Stimulated activated CD4-positive, alpha-beta T cell treated with anti-CD3 and anti-CD28 coated beads, Interleukin-1b, Interleukin-23, amount 100 ng/mL, for 1 hour (primary cell): ENCODE measurements at places on chromosomes 7 and 10.

GRCh38 chr10:110372656-110373055, 67.9 kb upstream of the SMNDC1 start:
- no peak for DNase-seq

DNA sequence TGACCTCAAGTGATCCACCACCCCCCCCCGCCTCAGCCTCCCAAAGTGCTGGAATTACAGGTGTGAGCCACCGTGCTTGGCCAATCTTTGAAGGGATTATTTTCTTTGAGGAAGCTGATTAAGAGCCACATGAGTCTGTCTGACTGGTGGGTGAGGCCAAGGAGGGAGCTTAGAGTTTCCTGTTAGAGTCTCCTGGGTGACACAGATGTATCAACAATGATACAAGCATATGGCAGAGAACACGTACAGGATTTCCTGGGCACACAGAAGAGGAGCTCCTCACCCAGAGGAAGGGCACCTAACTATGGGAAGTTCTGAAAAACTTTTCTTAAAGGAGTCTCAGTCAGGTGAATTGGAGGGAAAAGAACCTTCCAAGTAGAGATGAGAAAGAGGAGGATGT, 69.4 kb downstream of the GOLGA7B start:
- no peak for DNase-seq

DNA sequence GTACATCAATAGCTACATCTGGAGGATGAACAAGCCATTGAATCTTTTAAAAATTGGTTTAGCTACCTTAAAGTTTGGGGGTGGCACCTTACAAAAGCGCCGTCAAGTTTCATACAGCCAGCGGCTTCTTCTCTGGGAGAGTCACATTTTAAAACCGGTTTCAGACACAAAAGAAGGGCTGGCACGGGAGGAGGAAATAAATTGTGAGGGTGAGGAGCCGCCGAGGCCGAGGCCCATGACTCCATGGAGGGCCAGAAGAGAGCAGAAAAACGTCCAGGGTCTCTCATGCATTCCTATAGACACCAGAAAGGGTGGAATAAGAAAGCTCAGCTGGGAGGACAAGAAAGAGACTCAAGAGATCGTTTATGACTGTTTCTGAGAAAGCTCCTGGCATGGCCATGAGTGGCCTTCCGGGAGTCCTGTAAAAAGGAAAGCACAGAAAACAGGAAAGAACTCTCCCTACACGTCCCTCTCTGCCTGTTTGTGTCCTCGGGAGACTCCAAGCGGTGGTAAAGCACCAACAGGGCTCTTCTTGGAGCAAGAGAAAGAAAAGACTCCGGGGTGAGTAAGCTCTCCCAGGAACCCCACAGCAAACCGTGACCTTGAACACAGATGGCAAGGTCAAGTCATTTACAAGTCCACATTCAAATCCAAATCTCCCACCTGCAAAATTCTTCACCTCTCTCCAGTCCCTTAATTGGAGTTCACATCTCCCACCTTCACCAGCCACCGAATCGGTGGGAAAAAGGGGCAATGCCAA, 1.8 kb downstream of the FRAT2 start:
- DNase-seq: no peak

GRCh38 chr7:158957921-158958491, 101.6 kb downstream of the DYNC2I1 start:
- no peak for DNase-seq

- DNase-seq: no peak
These were observed 128.0 kb downstream of the KCND2 start for GRCh38 chr7:120400806-120401455.

GRCh38 chr7:50699143-50699542, 83.6 kb downstream of the GRB10 start:
- no peak for DNase-seq

- DNase-seq: no peak
These were observed 52.0 kb downstream of the PTEN start for GRCh38 chr10:87915406-87915805.

- DNase-seq: no peak
These were observed 102.7 kb downstream of the ZWINT start for GRCh38 chr10:56258378-56258777.

GRCh38 chr7:149544028-149544427, 46.4 kb upstream of the ZNF746 start:
- no peak for DNase-seq

DNA sequence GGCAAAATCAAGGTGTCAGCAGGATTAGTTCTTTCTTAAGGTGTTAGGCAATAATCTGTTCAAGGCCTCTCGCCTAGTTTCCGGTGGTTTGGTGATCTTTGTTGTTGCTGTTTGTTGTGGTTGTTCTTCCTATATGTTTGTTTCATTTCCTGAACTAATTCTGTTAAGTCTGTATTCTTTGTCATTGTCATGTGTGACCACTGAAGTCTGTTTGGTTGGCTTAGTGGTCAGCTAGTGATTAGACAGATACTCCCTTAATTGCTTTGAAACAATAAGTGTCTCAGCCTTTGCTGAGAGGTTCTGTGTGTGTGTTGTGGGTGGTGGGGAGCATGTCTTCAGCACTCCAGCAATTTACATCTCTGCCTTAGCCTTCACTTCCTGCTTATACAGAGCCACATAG, 46.0 kb downstream of the ABCC2 start:
- DNase-seq: no peak

DNA sequence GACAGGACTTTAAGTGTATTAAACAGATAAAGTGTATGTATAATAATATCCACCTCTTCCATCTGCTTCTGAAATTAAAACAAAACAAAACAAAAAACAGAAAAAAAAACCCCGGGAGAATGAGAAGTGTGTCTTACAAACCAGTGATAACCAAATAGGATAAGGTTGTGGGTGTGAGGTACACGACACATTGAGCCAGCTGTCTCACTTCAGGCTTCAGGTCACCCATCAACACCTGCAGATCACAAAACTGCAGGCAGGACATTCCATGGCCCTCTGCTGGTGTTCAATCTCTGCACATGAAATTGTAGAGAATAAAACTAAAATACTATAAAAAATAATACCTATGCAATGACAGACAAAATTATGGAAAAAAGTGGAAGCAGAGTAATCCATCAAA, 339.9 kb downstream of the SFMBT2 start:
- no peak for DNase-seq

- DNase-seq: no peak
These were observed 1.2 kb upstream of the PLXNA4 start for GRCh38 chr7:132577206-132578049.

- no peak for DNase-seq
These were observed 14.1 kb downstream of the FOXL3 start for GRCh38 chr7:303884-304573.

- DNase-seq: no peak
These were observed 178.2 kb upstream of the CSTF2T start for GRCh38 chr10:51877636-51878035.

- no peak for DNase-seq
These were observed 68.3 kb downstream of the NAMPT start for GRCh38 chr7:106216517-106216922.

DNA sequence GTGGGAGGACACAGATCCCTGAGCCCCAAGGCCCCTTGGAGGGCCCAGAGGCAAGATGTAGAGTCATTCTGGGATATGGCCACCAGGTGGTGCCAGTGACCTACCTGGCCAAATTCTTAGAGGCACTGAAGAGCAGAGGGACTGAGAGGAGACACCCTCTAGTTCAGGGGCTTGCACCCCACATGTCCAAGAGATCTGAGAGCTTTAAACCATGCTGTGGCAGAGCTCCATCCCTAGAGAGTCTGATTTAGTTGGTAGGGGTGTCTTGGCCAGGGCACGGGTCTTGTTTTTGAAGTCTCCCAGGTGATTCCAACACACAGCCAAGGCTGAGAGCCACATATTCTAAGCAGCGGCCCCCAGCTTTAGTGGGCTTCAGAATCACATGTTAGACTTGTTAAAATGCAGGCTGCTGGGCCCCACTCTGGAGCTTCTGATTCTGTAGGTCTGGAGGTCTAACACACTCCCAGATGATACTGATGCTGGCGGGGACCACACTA, 52.5 kb downstream of the PRF1 start:
- DNase-seq: peak; percentile 56

DNA sequence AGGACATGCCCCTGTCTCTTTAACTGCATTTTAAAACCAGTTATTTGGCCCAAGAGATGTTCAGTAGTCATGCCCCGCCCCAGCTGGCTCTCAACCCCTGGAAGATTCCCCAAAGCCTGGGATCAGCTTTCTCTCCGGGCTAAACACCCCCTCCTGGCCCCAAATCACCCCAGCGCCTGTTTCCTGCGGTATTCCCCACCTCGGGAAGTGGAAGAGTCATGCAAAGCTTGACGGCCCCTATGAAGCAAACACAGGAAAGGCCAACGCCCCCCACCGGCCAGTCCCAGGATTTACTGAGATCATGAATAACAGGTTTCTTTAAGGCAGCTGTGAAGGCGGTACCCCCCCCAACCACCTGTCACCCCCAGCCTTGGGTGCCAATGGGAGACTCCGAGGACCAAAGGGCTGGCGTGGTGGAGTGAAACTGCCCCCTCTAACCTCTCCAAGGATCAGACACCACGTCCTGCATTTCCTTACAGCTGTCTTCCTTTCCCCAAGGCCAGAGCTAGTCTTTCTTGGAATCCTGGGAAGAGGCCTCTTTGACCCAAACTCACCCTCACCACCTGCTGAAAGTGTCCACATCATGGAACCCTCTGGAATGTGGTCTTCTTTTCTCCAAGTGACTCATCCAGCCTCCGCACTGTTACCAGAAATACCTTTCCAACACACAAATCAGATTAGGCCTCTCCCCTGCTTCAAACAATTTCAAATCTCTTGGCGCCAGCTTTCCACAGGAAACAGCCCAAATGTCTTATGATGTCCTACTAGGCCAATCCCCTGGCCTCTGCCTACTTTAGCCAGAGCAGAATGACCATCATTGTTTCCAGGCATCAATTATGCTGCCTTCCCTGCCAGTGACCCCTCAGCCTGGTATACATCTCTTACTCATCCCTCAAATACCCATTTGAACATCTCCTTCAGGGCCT, 301.5 kb downstream of the ZEB1 start:
- no peak for DNase-seq

DNA sequence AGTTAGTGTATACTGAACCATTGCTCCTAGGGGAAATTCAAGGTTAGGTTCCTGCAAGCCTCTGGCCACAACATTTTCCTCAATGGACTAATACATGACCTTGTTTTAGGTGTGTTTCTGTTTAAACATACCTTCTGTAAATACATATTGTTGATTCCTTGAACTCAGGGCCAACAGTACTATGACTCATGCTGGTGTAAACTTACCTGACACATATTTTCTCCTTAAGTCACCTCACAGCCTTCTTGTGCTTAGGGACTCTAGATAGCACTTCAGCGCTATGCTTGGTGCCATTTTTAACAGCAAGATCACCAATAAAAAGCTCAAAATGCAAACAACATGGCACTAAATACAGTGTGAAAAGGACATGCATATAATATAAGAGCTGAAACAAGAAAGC, 176.4 kb downstream of the TAX1BP1 start:
- no peak for DNase-seq

DNA sequence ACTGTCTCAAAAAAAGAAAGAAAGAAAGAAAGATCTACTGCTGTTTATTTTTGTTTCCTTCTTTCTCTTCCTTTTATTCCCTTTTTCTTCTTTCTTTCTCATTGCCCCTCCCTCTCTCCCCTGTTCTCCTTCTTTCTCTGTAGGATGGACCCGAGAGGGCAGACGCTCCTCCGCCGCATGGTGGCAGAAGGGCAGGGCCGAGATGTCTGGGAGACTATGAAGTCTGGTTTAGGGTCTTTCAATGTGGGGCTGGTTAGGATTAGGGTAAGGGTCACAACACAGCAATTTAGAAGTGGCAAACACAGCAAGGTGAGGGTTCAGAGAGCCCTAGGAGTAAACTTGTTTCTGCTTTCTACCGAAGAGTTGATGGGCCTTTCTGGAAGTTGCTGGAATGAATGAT, 45.7 kb upstream of the RASGEF1A start:
- no peak for DNase-seq

DNA sequence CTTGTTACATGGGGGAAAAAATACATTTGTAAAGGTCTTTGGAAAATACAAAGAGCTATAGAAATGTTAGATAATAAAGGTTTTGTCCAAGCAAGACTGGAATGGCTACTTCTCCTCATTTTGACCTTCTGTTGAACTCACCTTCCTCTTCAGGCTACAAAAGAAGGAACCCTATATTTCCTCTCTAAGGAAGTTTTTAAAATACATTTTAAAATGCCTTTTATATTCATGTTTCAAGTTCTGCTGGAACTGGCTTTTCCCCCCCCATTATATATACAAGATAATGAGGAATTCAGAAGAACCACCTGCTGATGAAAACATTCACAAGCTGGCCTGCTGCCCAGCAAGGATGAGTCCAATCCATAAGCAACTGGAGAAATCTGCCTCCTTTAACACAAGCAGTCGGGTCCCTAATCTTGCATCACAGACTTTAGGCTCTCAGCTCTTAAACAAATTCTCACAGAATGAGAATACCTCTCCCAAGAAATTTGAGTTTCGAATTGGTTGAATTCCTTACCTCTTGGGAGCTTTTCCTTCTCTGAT, 44.6 kb downstream of the MTERF1 start:
- DNase-seq: no peak

DNA sequence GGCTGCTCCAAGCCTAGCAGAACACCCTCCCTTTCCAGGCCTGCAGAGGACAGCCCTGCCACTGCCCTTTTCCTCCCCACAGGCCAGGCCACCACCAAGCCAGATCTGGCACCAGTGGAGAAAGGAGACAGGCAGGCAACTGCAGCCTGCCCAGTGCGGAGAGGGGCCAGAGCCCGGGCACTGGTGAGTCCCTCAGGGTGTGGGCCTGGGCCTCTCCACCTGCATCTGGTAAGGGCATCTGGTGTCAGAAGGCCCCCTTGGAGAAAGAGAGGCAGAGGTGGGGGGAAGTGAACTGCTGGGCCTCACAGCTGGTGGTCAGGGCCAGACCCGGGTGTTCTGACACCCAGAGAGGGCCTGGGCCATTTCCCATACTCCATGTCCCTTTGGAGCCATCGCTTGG, 27.9 kb downstream of the ZNF783 start:
- no peak for DNase-seq

GRCh38 chr7:122688400-122688998, 10.4 kb downstream of the RNF133 start:
- no peak for DNase-seq

- DNase-seq: no peak
These were observed 180.4 kb downstream of the TSPAN12 start for GRCh38 chr7:120677535-120677934.

- no peak for DNase-seq
These were observed 356.5 kb downstream of the PHF14 start for GRCh38 chr7:11330208-11330607.

DNA sequence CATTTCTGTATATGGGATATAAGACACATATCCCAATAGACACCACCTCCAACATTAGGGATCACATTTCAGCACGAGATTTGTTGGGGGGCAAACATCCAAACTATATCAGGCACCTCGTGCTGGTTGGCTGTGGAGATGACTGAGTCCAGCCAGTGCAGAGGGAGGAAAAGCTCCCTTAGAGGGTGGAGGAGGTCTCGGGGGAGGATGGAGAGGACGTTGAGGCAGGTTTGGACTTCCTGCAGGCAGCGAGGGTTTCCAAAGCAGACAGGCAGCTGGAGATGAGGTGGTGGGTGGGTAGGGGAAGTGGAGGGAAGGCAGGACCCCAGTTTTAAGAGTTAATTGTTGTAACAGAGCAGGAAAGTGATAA, 56.7 kb downstream of the EEPD1 start:
- no peak for DNase-seq
